ENCODE measurements at places on chromosomes 16 and 17.

- no peak for DNase-seq
Observed at GRCh38 chr17:82849076-82849945, 9.5 kb upstream of the ZNF750 start.

DNA sequence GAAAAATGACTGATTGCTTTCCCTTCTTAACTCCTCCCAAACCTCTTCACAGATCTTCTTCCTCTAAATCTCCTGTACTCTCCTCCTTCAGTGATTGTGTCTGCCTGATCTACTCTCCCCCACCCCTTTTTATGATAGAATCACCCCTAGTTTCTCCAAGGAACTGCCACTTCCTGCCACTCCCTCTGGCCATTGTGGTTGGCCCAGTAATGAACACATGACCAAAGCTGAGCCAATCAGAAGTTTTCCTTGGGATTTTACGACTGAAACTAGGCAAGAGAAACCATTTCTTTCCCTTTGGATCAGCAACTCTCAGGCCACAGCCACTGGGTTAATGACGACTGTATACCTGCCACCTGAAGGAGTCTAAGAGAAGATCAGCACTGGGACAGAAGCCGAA is 15.9 kb downstream of the IRX3 start:
- no peak for DNase-seq

DNA sequence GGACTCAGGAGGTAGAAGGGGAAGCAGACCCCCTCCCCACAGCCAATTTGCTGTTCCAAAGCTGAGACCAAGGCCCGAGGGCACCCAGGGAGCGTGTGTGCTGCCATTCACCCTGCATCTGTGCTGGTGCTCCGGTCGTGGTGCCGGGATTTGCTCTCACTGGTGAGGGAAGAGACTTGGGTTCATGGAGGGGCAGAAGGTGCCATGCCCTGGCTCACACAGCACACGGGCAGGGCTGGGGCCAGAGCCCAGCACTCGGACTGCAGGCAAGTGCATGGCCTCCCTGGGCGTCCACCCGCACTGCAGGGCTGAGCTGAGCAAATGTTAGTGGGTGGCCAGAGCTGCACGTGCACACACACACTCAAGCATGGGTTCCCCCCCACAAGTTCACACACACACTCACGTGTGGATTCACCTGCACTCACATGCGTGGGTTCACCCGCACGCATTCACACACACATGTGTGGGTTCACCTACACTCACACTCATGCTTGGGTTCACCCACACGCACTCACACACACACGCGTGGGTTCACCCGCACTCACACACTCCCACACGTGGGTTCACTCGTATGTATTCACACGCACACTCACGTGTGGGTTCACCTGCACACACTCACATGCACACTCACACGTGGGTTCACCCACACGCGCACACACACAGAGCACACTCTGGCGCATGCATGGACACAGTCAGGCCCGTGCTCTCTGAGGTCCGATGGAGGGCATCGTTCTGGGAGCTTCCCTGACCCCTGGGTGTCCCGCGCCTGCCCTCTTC is 57.0 kb upstream of the CBFA2T3 start:
- DNase-seq: no peak

DNA sequence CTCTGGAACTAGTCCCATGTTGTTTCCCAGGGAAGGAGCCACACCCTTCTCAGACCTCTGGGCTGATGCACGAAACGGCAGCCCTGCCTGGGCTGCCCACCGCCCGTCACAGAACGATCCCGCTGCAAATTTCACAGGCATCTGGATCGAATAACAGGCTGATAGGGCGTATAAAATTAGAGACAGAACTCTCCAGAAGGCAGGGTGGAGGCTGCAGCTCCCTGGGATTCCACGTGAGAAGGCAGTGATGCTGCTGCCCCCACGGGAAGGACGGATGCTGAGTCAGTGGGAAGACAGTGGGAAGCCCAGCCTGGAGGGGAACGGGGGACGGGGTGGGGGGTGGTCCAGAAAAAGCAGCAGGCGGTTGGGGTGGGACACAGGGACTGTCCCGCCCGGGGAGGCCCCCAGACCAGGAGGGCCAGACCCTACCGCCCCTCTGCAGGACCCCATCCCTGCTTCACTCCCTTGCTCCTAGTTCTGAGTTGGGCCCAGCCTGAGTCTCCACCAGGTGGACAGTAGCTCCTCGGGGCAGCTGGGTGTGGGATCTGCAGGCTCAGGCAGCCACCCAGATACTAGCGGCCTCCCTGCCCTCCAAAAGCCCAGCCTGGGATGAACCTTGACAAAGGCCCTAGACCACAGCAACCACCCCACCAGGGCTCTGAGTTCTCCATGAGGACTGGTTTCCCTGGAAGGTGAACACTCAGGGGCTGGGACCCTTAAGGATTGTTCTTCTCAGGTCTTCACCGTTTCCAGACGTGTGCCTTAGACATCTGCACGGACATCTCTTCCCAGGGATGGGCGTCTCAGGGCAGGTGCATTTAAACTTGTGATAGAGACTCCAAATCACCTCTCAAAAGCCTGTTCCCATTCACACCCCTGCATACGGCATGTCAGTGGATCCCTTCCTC is 117.8 kb downstream of the METRNL start:
- DNase-seq: no peak

- DNase-seq: no peak
Observed at GRCh38 chr16:1763521-1764511, 7.5 kb downstream of the NME3 start.

GRCh38 chr16:15897121-15897780 is 8.8 kb upstream of the CEP20 start:
- no peak for DNase-seq

DNA sequence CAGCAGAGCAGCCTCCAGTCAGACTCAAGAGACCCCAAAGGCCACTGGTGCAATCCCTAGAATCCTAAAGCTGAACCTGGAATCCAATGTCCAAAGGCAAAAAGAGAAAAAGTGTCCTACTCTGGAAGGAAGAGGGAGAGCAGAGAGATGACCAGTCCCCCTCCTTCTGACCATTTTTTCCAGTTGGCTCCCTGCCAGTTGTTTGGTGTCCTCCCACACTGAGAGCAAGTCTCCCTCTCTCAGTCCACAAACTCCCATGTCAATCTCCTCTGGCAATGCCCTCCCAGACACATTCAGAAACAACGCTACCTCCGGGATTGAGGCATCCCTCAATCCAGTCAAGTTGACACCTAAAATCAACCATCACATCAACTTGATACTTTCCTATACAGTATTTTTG is 4.3 kb upstream of the CLEC19A start:
- no peak for DNase-seq

DNA sequence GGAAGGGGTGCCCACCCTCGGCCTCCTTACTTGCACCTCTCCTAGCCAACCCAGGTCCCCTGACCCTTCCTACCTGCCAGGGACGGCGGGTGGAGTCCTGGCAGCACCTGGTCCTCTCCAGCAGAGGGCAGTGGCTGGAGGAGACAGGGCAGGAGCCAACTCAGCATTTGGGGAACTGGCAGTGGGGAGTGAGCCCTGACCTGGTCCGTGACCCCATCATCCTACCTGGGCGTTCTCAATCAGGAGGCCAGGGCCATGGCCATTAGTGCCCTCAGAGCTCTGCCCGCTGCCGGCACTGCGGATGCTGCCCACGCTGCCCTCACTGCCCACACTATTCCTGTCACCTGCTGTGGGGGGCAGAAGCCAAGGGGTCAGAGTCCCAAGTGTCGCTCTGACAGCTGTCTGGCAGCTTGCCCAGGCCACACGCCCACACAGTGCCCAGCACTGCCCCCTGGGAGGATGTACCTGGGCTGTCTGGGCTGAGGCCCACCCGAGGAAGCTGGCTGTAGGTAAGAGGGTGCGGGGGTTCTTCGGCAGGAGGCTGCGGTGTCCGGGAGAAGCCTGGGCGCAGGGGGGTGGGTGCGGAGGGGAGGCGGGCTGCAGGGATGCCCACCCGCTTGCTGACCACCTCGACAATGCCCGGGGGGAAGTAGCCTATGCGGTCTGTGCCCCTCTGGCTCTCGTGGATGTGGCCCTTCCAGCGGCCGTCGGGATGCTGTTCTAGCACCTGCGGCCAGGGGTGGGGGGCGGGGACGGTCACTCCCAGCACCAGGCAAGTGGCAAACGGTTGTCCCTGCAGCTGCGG is 10.8 kb downstream of the CASKIN2 start:
- DNase-seq: peak; percentile 34

DNA sequence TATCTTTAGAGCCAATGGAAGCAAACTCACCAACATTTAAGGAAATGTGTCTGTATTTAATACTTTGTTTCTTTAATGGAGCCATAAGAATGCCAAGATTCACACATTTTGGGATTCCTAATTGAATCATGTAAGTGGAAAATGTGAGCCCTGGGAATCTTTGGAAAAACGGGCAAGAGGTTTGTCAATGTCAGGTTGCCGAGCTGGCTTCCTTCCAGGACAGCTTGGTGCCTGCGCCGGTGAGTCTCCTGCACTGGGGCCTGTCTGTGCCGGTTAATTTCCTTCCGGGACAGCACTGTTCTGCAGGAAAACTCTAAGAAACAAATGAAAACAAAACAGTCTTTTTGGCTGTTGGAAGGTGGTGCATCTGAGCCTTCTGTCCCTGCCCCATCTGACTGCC is 210.6 kb downstream of the HAPSTR1 start:
- no peak for DNase-seq

GRCh38 chr16:66925322-66925840 is at the start of gene RRAD:
Gene RRAD, minus strand, starts transcription at chr16:66925535. Its CDS starts 356 bp downstream, at chr16:66925179.
- DNase-seq: no peak

- DNase-seq: no peak
Observed at GRCh38 chr17:65231662-65232335, 94.6 kb downstream of the RGS9 start.

DNA sequence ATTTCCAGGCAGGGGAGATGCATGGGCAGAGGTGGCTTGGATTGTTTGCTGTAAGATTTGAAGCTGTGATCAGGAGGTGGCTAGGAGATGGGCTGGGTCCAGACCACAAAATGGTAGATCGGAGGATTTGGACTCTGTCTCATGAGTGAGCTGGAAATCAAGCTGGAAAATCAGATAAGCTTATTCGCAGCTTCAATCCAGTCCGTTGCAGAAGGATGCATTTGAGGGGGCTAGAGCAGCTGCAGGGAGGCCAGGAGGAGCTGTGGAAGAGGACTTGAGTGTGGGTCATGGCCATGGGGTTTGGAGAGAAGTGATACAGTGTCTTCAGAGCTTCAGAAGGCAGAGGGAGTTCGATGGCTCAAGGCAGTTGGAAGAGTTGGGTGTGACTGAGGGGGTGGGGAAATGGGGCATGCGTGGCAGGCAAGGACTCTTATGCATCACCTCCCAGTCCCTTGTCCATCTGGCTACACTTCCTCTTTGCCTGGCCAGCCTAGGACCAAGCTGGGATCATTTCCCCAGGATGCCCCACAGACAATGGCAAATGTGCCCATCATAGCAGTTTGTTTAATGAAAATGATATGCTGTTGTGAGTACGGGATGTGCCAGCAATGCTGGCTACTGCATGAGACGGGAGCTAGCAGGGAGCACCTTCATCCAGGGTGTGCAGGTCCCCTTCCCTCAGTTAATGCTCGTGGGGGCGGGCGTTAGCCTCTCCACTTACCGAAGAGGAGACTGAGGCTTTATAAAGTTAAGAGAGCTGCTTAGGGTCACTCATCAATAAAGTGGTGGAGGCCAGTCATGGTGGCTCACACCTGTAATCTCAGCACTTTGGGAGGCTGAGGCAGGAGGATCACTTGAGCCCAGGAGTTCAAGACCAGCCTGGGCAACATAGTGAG is 20.6 kb downstream of the QPRT start:
- DNase-seq: no peak

DNA sequence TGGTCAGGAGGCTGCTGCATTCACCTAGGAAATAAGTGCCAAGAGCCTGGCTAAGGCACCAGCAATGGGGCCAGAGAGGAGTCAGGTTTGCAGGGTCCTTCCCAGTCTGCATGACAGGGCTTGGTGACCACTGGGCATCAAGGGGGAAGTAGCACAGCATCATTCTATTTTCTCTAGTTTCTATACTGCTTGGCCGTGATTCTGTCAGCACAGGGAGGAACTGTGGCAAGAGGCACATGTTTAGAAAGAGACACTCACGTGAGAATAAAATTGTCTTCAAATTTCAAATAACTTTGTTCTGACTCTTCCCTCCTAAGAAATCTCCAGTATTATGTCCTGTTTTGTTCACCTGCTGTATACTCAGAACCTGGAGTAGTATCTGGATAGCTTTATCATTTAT is 37.8 kb downstream of the ERN1 start:
- no peak for DNase-seq

- DNase-seq: no peak
Observed at GRCh38 chr16:68283346-68283745, 19.0 kb downstream of the SLC7A6 start.

DNA sequence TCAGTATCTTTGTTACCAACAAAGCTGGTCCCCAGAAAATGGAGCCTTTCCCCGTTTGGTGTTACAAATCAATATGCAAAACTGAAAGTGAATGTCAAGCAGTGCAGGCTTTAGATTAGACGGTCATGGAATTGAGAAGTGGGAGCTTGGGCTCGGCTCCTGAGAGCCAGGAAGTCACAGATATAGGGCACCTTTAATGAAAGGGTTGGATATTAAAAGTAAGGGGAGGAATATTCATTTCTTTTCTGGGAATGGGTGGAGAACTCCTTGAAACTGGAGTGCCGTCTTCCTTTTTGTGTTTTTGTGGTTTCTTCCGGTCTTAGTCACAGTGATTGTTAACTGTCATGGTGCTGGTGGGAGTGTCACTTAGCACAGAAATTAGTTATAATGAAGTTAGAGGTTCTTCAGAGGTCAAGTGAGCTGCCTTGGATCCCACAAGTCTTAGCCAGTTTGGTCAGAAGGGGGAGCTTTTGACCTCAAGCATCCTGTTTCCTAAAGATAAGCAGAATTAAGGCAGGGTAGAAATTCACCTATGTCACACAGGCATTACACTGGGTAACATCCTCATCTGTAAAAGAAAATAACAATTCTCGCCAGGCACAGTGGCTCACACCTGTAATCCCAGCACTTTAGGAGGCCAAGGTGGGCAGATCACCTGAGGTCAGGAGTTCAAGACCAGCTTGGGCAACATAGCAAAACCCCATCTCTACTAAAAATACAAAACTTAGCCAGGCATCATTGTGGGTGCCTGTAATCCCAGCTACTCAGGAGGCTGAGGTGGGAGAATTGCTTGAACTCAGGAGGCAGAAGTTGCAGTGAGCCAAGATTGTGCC is 9.6 kb upstream of the EIF1 start:
- peak; percentile 52 for DNase-seq

GRCh38 chr17:27920569-27920968 is 27.4 kb upstream of the LYRM9 start:
- DNase-seq: no peak

GRCh38 chr17:16107165-16107770 is 107.6 kb downstream of the TTC19 start:
- no peak for DNase-seq

DNA sequence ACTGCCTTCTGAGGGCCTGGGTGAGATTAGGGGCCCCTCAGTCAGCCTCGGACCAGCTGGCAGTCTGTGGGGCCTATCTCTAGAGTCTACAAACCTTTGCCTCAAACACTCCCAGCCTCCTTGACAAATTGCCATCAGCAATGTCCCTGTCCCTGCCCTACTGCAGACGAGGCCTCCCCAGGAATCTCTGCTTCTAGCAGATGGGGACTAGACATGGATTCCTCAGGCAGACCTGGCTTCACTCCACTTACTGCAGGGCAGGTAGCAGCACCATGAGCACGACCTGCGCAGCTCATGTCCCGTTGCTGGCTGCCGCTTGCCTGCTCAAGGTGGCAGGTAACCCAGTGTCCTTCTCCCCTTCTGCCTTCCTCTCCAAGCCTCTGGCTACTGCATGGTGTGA is 49.1 kb downstream of the PLD6 start:
- no peak for DNase-seq

Data from CD8-positive, alpha-beta memory T cell (primary cell).